ENCODE measurements at places on chromosomes 12 and 14.
A peak's percentile ranks its signal among the peaks of the same experiment; 100 is the strongest.

DNA sequence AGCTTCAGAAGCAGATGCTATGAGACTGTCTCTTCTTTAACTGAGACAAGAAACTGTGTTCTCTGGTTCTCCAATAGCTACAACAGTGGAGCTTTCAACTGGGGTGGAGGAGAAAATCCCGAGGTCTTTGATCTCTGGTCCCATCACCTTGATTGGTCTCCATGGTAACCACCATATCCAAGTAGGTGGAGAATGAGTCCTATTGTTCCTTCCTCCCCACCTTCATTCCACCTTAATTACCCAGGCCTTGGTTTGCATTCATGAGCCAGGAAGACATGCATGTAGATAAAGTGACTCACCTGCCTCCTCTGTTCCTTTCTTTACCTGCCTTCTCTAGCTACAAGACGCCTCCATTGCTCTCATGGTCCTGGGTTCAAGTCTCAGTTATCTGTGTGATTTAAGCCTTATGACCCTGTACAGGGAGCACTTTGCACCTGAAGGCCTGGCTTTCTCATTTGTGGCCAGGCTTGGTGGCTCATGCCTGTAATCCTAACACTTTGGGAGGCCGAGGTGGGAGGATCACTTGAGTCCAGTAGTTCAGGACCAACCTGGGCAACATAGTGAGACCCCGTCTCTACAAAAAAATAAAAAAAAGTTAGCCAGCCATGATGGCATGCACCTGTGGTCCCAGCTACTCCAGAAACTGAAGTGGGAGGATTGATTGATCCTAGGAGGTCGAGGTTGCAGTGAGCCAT, 157.7 kb upstream of the TBX3 start:
- no peak for DNase-seq

GRCh38 chr14:94173471-94173884, 644 bp upstream of the PPP4R4 start:
- no peak for DNase-seq

DNA sequence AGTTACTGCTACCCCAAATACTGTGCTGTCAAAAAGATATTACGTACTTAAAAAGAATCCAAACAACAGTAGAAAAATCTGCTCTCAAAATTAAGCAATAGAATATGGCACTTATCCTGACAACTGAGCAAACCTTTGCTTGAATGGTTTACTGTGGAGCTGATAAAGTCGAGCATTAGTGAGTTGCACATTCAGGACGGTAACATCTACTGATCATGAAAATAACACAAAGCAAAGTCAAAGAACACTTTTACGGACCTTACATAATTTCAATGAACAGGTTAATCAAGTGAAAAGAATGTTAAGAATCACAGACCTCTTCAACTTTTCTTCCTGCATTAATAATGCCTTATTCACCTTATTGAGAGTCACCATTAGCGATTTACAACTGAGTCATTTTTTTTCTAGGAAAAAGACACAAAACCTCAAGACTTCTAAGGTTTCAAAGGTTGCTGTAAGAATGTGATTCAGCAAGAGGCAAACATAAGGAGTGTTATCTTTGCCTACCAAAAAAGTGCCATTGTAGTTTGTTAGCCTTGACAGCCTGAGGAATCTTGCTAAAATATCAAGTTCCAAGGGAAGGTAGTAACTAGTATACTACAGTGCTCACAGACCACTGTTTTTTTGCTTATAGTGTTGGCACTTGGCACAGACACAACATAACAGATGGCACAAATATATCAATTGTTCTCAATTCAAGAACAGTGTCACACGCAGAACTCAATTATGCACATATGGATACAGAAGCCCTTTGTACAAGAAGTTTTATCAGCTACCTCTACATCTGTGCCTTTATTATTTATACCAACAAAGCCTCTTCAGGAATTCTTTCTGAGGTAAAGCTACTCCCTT, 334.2 kb upstream of the RPL10L start:
- DNase-seq: peak; percentile 94

DNA sequence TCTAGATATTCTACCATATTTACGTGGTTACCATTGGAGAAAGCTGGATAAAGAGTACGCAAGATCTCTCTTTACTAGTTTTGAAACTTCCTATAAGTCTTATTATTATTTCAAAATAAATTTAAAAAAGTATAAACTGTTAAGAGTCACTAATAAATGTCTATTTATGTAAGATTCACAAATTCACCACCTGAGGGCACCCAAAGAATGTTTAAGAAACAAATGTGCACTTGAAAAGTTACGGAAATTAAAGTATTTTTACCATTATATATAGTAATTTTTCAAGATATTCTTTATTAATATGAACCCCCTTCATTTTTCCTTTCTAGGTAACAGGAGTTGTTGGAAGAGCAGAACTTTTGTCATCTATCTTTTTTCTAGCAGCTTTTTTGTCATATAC, 11.9 kb downstream of the TMTC3 start:
- no peak for DNase-seq

GRCh38 chr12:122836027-122836921, 1.0 kb downstream of the HIP1R start:
- peak; percentile 24 for DNase-seq

- peak; percentile 30 for DNase-seq
These were observed 605 bp downstream of the ANKRD52 start for GRCh38 chr12:56257491-56258067.

DNA sequence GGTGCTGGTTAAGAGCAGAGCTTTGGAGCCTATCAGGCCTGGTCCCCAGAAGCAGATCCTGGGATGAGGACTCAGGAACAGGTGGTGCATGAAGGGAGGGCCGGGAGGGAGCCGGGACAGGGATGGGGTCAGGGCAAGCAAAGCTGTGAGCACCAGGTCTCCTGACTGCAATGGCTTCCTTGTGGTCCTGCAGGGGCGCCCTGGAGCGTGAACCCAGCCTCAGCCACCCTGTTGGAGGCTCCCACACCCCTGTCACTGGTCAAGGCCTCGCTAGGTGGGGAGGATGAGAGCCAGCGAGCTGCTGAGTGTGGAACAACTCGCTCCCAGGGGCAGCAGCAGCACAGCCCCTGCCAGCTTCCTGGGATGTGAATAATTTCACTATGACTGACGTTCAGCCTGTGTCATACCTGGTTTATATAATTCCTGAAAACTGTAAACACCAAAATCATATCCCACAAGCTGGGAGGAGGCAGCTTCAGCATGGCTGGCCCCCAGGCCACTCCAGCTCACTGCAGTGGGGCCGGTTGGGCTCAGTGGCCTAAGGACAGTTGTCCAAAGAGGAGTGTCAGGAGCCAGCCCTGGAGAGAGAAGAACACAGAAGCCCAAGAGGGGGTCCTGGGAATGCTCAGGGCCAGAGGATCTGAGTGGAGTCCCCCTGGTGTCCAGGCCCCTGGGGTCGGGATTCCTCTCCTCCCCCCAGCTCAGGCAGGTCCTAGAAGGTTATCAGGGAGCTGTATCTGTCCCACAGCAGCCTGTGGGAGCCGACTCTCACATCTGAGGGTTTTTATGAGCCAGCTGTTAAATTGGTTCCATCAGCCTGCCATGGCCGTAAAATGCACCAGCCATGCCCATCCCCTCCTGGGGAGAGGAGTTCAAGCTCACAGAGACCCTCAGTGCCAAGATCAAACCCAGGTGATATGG, 272.9 kb downstream of the ADGRD1 start:
- DNase-seq: no peak

- DNase-seq: no peak
These were observed 33.3 kb downstream of the APAF1 start for GRCh38 chr12:98678236-98678945.

DNA sequence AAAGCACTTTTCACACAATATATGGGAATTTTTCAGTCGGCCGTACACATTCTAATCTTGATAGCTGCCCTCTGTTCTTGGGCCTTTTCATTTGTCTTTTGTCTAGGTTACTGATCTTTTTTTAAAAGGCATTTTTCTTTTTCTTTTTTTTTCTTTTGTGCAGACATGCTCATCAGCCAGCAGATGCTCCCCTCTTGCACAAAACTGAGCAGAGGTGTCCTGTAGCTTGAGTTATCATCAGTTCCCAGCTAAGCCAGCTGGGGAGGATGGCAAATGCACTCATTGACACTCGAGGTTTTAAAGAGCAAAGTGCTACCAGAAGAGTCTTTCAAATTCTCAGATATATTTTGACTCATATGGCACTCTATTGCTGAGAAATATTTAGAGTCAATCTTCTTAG, 913.9 kb upstream of the SEL1L start:
- peak; percentile 84 for DNase-seq

DNA sequence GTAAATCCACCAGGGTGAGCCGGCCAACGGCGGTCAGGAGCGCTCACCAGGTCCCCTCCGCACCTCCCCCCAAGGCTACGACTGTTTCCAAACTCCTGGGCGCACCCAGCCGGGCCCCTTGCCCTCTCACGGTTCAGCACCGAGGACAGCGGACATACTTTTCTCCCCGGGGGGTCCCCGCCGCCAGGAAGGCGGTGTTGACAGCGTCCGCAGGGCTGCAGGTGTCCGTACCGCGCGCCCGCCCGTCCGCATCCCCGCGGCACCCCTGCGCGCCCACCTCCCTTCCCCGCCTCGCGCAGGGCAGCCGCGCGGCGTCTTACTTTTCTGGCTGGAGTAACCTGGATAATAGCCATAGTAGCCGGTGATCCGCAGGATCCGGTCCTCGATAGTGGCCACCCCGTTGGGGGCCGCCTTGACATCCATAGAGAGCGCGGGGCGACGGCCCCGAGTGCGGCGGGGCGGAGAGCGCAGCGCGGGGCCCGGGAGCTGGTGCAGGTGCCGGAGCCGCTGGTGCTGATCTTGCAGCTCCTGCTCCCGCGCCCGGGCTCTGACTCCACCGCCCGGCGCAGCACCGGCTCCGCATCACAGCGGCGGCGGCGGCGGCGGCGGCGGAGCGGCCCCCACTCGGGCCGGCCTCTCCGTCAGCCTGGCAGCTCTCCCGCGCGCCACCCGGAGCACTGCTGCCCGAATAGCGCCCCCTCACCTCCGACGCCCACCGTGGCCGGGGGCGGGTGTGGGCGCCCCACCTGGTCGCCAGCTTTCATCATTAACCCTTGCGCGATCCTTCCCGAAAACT, at the start of gene SLC35F4:
TSS of gene SLC35F4 (minus strand) at position 690 of the 796 bp plus-strand sequence.
- peak; percentile 60 for DNase-seq

DNA sequence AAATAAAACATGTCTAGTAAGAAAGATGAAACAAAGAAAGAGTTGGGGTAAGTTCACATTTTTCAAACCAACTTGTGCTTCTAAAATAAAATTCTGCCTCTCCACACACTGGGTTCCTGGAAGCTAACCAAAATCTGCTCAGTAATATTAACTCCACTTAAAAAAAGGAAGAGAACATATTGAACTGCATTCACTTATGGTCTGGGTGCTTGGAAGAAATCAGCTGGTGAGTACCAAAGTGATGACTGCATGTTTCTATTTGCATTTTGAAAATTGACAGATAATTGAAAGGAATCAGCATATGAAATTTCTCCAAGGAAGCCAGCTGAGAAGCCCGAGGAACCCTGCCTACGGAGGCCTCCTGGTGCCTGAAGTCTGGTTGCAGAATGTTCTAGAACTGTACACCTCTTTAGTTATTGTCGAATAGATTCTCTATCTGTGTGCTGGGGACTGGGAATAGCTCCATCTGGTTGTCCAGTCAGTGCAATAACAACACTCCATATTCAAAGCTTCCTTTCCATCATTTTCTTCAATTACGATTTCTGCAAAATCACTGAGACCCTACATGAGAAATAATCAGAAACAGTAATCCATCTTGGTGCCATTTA, 836.1 kb downstream of the VRK1 start:
- DNase-seq: peak; percentile 13

DNA sequence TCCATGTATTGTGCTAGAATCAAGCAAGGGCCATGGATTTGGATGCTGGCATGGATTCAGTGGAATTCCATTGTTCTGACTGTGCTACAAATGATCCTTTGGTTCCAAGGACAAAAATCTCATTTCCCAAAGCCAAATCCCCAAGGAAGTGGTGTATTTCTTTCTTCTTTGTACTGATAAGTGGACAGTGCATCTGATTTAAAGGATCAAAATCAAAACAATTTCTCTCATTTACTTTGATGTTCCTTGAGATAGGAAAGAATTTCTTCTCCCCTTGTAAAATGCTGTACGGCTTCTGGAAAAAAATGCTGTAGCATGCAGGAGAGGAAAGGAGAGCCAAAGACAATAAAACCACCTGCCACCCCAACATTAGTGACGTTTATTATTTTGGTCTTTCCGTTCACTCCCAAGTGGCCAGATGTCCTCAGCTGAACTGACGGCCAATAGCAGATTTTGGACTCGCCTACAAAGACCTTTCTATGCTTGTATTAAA, 185.7 kb downstream of the PRKD1 start:
- no peak for DNase-seq

GRCh38 chr14:76640923-76641395, 120.3 kb upstream of the VASH1 start:
- no peak for DNase-seq

GRCh38 chr12:53695152-53696145, 19.6 kb upstream of the ATP5MC2 start:
- no peak for DNase-seq

DNA sequence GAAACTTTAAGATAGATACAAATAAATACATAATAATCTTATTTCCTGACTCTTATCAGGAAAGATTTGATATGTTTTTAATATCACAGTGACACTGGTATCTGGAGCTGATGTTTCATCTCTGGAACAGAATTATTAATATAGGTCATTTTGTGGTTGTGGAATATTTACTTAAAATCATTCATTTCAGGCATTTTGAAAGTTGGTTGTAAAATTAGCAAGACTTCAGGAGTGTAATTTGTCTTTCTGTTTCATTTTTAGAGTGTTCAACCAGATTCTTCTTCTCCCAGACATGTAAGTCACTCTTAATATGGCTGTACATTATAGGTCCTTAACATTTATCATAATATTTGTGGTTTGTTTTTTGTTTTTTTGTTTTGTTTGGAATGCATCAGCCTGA, 115.7 kb downstream of the PCNX1 start:
- DNase-seq: no peak

DNA sequence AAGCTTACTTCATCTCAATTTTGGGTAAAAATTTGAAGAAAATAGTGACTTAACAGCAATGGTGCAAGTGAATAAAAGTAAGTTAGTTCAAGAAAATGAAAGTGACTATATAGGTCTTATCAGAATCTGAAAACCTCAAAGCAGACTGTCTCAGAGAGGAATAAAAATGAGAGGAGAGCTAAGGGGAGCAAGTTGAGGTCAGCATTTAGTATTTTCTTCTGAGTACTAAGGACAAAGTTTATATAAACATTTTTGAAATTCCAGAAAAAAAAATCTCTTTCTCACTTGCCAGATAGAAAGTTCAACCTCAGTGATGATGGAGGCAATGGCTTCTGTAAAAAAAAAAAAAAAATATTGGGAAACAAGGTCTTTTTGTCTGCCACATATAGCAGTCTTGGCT, 414.1 kb downstream of the NPAS3 start:
- DNase-seq: no peak
